ENCODE measurements at places on chromosomes 2 and 18.

GRCh38 chr2:67900826-67901225 lies 162.0 kb downstream of the C1D start:
- no peak for DNase-seq

- DNase-seq = no peak
Observed at GRCh38 chr18:10303171-10303570, 151.3 kb upstream of the APCDD1 start.

DNA sequence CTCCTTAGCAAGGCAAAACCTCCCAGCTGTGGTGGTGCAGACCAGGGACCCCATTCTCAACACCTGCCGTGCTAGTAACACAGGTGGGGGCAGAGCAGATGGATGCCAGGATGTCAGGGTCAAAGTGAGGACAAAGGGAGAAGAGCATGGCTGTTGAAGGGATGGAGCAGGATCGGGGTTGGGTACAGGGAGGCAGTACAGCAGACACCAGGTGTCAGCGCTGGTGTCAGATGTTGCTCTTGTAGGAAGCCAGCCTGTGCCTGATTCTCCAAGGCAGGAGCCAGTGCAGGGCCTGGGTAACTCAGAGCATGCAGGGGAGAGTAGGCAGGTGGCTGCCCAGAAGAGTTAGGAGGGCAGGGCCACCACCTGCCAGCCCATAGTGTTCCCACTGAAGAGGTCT lies 222.1 kb upstream of the SPRED2 start:
- DNase-seq = no peak

DNA sequence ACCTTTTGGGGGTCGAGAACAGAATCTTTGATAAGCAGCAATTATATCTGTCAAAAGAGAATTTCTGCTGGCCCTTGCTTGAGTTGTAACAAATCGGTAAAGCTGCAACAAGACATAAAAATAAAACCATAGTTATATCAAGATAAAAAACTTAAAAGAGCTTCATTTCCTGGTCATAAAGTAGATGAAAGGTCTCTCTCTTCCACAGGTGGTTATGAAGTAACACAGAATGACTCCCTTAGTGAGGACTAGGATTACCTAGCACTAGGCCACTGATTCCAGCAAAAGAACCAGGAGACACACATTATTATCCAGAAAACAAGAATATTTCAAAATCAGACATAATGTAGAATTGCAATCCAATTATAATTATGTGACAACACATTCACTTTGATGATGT lies 5.4 kb downstream of the AFG3L2 start:
- DNase-seq = no peak

DNA sequence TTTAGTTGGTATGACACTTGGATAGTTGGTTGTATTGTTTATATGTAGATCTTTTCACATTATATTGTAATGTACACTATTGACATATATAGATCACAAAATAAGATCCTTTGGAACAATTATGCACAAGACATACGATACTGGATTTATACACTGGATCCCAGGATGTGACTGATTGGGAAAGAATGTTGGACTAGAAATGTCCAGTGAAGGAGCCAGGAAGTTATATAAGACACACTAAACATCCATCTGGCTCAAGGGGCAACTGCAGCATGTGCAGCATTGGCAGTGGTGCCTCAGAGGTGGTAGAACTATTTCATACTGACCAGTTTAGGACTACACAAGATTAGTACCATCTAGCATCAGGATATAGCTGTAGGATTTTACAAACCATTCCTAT lies 104.9 kb downstream of the TRABD2A start:
- DNase-seq = no peak

DNA sequence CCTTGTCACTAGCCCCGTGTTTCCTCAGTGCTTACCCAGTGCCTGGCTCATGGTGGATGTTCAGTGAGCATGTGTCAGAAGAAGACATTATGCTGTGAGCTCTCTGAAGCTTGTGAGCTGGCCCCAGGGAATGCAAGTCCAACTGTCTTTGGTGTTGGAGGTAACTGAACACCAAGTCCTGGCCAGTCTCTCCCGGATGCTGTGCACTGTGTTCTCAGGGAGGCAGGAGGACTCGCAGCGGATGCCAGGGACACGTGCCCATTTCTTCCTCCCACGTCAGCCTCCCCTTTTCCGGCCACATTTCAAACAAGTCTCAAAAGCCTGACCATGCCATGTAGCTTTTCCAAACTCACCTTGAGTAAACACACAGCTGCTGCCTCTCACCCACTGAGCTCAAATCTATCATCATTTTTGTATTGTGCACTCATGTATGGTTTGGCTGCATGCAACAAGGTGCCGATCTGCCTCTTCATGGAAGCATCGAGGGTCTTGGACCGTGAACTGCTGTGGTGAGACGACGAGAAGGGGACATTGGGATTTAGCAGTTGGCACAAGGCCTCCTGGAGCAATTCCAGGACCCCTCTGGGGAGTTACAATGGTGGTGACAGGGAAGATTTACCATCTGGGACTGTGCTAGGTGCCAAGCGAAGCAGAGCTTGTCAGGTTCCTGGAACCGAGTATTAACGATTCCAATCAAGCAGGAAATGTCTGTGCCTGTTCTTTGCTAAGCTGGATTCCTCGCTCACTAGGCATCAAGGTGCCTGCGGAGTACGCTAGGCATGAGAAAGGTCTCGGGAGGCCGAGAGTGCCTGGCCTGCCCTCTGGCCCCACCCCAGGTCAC lies 44.4 kb upstream of the MGAT4A start:
- no peak for DNase-seq

- DNase-seq = no peak
Observed at GRCh38 chr2:198188982-198189381, 384.6 kb downstream of the PLCL1 start.

DNA sequence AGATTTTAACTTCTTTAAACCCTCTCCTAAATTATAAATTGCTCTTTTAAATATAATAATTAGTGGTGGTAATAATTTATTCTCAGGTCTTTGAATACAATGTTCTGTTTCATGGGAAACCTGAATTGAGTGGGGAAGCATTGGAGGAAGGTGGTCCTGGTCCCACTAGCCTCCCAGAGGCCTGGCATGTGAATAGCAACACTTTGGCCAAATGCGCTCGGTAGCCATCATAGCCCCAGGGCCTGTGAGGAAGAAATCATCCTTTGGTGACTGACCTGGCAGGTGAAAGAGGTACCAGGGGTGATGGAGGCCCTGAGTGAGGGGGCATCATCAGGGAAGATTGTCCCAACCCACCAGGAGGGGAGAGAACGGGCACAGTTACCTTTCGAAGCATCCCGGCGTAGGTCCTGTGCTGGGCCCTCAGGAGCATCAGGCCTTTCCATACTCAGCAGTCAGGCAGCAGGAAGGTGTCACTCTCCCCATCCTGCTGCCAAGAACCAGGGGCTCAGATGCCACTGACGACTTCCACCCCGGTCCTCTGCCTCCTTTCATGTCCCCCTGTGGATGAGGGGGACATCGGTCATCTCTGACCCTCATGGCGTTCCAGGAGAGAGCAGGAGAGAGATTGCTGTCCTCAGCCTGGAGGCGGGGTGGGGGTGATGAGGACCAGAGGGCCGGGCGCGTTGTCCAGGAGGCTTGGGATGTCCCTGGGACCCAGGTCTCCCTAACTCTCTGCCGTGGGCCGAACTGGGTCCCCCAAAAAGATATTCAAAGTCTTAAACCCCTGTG lies 78.6 kb upstream of the HPCAL1 start:
- DNase-seq = no peak

- no peak for DNase-seq
Observed at GRCh38 chr2:150619607-150620330, 132.3 kb upstream of the RND3 start.

DNA sequence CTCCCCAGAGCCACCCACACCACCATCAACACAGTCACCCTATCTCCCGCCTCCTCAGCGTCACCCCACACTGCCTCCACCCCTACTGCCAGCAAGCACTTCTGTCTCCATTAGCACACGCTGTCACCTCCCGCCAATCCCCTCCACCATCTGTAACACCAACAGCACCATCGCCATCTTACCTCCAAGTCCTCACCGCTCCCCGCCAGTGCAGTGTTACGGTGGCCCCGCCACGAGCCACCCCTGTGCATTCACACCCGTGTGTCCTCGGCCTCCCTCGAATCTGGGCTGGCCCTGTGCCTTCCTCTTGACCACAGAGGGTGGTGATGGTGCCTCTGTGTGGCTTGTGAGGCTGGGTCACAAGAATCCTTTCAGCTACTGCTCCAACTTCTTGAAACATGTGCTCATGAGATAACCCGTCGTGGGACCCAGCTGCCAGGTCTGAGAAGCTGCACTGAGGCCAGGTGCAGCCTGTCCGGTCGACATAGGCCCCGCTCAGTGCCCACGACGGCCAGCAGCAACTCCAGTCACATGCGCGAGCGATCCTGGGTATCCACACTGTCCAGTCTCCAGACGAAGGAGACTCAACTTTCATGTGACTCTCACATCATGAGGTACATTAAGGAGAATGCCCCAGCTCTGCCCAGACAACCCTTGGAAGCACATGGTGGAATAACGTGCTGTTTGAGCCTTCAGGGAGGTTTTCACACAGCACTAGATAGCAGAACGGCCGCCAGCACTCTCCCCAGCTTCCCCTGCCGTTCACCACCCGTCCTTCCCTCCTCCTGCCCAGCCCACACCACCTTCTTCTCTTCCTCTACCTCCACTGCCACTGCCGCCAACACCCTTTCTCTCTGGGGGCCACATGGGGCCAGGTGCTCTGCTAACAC lies 72.6 kb upstream of the ASB18 start:
- DNase-seq = no peak

DNA sequence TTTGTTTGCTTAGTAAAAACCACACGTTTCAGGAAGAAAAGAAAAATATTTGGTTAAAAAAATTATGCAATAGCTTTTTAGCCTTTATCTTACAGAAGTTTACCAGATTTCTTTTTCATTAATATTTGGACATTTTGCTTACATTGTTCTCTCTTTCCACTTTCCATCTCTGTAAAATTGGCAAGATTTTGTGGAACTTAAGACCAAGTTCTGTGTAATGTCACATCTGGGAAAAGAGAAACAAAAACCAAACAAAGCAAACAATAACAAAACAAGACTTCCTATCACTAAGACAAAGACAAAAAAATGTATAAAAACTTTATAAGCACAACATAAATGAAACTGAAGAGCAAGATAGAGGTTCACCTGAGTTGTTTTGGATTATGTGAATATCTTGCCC lies 1392.1 kb upstream of the CELF4 start:
- DNase-seq = no peak

DNA sequence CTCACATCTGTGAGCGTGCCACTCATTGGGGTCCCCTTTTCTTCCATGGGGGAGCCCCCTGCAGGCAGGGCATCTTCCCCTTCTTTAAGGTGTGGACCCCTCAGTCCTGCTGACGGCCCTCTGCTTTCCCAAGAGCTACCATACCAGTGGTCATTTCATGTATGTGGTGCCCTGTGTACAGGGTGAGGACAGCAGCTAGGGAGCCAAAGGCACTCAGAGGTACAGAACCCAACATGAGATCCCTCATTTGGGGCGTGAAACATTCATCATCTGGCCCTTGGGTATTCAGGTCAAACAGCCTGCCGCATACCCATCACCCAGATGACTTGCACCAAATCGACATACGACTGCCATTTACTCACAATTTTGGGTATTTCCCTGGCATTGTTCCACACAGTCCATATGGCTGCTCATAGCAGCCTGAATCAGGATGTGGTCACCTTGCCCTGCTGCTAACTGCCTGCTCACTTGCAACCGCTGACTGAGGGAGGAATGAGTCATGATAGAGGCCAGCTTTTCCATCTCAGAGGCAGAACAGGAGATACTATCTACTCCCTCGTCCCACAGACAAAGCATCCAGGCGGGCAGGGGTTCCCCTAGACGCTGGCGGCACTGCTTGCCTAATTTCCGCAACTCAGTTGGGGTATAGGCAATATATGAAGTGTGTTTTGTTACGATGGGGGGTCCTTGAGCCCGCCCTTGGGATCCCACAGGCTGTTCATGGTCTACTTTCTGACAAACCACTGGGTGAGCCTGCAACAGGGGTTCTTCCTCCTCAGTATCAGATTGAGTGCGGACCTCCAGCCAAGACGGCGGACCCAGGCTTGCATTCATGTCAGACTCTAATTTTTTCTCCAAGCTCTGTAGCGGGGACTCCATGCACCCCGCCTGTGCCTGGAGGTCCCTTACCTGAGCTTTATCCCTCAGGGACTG lies 228.6 kb downstream of the SATB2 start:
- no peak for DNase-seq

GRCh38 chr2:14552818-14553217 lies 79.7 kb upstream of the LRATD1 start:
- no peak for DNase-seq

DNA sequence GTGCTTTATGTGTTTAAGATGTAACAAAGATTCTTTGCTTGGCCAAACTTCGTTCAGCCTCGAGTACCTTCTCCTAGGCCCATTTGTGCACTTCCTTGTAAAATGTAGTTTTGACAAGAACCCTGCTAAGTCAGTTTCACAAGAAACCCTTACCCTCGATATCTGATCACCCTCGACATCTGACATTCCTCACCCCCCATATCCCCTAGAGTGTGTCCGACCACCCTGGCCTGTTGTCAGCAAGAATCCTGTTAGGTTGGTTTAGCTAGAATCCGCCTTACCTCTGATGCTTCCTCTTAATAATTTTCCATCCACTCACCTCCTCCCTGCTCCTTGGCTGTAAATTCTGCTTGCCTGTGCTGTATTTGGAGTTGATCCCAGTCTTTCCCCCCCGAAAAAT lies 85.3 kb downstream of the UXS1 start:
- no peak for DNase-seq

- DNase-seq = no peak
Observed at GRCh38 chr2:189835855-189836558, 51.8 kb downstream of the PMS1 start.

DNA sequence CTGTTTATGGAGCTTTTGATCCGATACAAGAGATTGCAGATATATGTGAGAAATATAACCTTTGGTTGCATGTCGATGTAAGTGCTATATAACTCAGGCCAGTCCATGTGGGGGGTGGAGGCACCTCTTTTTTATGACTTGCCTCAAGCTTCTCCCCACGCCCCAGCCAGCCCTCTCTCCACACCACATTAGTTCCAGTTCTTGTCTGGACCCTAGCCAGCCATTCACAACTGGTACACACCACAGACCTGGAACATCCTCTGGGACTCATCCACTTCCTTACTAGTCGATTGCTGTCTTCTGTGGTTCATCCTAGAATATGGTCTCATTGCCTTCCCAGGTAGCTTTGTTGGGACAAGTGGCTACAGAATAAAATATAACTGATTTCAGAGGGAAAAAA lies 31.0 kb downstream of the GAD1 start:
- no peak for DNase-seq

DNA sequence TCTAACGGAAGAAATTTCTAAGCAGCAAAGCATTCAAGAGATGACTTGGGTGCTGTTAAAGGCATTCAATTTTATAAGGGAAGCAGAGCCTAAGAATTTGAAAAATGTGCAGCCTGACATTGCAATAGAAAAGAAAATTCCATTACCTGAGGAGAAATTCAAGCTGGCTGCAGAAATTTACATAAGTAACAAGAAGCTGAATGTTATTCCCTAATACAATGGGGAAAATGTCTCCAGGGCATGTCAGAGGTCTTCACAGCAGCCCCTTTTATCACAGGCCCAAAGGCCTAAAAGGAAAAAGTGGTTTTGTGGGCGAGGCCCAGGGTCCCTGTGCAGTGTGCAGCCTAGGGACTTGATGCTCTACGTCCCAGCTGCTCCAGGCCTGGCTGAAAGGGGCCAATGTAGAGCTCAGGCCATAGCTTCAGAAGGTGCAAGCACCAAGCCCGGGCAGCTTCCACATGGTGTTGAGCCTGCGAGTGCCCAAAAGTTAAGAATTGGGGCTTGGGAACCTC lies 306.7 kb downstream of the RDH14 start:
- DNase-seq = no peak

GRCh38 chr18:63311118-63312018 lies 8.2 kb downstream of the BCL2 start:
- DNase-seq = no peak
